ENCODE measurements at places on chromosomes 6 and 20. TPM values are rescaled to one million over a fixed set of nuclear protein-coding genes. Genes with fewer than 3 reads are reported as not detected.

The PEX7 gene
- polyA plus RNA-seq, result 2.2 TPM

The UCKL1 gene
- polyA plus RNA-seq, result 40.5 TPM

The BPIFB1 gene
- polyA plus RNA-seq, result 0.04 TPM

The PPP1R16B gene
- 1.6 TPM for polyA plus RNA-seq

The GSTA1 gene
- polyA plus RNA-seq, result 0.35 TPM

The PAQR8 gene
- polyA plus RNA-seq, result 0.39 TPM

The TMC2 gene
- polyA plus RNA-seq, result 0.03 TPM

The CST2 gene
- not detected for polyA plus RNA-seq

The CCN5 gene
- polyA plus RNA-seq, result 5.1 TPM

The TMEM244 gene
- polyA plus RNA-seq, result not detected

The LPIN3 gene
- polyA plus RNA-seq, result 3.0 TPM

The LINC00237 gene
- polyA plus RNA-seq, result not detected

The LGSN gene
- polyA plus RNA-seq, result 0.01 TPM

The MLN gene
- not detected for polyA plus RNA-seq

The MAFB gene
- 11.0 TPM for polyA plus RNA-seq

The OTOR gene
- polyA plus RNA-seq, result not detected

The TRIM40 gene
- 0.03 TPM for polyA plus RNA-seq

The SRPK1 gene
- 46.9 TPM for polyA plus RNA-seq

The KHDC1L gene
- polyA plus RNA-seq, result not detected

The ZC2HC1B gene
- not detected for polyA plus RNA-seq

The EDN3 gene
- 1.1 TPM for polyA plus RNA-seq

The ISM1 gene
- polyA plus RNA-seq, result 0.56 TPM

The CYP24A1 gene
- not detected for polyA plus RNA-seq

The DPPA5 gene
- polyA plus RNA-seq, result not detected

The OPRL1 gene
- polyA plus RNA-seq, result 0.08 TPM

The LRRN4 gene
- 0.03 TPM for polyA plus RNA-seq

The BACH2 gene
- polyA plus RNA-seq, result 0.12 TPM

The MYLK2 gene
- 30.6 TPM for polyA plus RNA-seq

Measured in psoas muscle (tissue), 8 donors.